ENCODE measurements at places on chromosomes 6 and 20. TPM values are rescaled to one million over a fixed set of nuclear protein-coding genes. Genes with fewer than 3 reads are reported as not detected.

- no peak for DNase-seq
These were observed 692.8 kb downstream of the EPM2A start for GRCh38 chr6:145042559-145042958.

DNA sequence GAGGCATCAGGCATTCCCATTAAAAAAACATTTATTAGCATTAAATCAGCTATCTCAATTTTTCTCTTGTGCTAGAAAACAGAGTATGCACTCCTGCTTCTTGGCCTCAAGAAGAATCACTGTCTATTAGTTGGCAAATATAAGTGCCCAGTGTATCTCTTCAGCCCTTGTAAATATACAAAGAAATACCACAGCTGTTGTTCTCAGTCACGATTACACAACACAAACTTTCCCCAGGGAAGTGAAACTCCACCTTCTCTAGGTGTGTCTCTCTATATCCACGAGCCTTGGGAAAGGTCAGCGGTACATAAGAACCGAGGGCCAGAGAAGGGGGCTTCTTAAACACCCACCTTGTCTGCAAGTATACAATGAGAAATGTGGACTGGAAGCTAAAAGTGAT, 194.7 kb downstream of the PKHD1 start:
- DNase-seq: no peak

- no peak for DNase-seq
These were observed 553.0 kb downstream of the CD109 start for GRCh38 chr6:74248966-74249365.

Gene ERVFRD-1
- not detected for total RNA-seq

GRCh38 chr20:62696434-62696957, 12.1 kb upstream of the NTSR1 start:
- no peak for DNase-seq

DNA sequence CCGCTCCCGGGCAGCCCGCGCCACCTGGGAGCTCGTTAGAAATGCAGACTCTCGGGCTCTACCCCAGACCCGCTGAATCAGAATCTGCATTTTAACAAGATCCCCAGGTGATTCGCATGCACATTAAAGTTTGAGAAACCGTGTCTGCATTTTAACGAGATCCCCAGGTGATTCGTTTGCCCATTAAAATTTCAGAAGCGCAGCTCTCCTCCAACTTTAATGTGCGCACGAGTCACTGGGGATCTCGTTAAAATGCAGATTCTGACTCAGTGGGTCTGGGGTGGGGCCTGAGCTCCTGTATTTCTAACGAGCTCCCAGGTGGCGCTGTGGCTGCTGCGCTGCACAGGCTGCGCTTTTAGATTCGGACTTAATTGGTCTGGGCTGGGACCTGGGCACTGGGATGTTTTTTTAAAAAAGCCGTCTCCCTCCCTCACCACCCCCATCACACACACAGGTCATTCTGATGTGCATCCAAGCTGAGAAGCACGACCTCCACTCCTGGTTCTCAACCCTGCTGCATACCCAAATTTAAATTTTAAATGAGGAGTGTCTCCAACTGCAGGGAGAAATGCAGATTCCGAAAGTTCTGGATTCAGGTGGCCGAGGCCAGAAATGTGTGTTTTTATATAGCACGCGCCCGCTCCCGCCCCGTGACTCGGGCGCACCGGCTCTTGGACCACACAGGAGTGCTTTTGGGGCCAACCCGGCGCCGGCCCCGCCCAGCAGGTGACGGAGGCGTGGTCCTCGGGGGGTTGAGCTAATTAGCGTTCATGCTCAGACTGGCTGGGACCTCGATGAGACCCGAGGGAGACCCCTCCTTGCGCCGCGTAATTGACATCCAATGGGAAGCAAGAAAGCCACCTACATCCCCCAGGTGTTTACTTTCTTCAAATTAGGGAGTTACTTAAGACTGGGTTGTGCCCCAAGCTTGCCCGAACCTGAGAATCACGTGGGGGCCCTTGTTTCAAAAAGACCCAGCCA, 85.8 kb downstream of the ZFP64 start:
- DNase-seq: no peak

Gene ZNF165
- total RNA-seq: 17.9 TPM

All from testis (tissue), 5 donors.